ENCODE measurements at places on chromosomes 4 and X. TPM values are rescaled to one million over a fixed set of nuclear protein-coding genes. Genes with fewer than 3 reads are reported as not detected.
A peak's percentile ranks its signal among the peaks of the same experiment; 100 is the strongest.

Gene GPC4
- total RNA-seq, result 9.0 TPM

Gene DMRTC1B
- total RNA-seq, result 18.0 TPM

Gene FSTL5
- 10.8 TPM for total RNA-seq

Gene CXCL1
- total RNA-seq, result not detected

Gene REELD1
- not detected for total RNA-seq

Gene CDK16
- 125 TPM for total RNA-seq

Gene CASP6
- total RNA-seq, result 9.6 TPM

Gene CDKL5
- 113 TPM for total RNA-seq

DNA sequence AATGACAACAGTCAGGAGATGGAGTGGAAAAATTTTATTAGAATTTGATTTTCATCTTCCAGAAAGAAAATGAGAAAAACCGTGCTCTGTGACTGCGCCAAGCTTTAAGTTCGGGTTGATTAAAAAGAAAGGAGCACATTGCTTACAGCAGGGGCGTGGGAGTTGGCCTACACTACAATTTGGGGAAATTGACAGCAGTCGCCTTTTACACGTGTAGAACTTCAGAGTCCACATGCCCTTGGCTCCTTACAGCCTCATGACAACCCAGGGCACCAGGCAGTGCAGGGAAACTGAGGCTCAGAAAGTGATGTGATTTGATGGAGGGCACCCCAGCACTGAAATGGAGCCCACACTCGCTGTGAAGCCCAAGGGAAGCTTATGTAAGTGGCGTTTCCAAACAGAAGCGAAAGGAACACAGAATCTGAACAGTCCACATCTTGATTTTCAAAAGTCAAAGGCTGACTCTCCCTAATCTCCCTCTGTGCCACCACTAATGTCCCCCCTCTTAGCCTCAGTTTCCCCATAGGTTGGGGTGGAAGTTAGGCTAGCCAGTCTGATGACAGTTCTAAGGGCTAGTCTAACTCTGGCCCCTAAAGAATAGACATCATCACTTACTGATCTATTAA, 5.5 kb downstream of the PPP2R2C start:
- no peak for DNase-seq

DNA sequence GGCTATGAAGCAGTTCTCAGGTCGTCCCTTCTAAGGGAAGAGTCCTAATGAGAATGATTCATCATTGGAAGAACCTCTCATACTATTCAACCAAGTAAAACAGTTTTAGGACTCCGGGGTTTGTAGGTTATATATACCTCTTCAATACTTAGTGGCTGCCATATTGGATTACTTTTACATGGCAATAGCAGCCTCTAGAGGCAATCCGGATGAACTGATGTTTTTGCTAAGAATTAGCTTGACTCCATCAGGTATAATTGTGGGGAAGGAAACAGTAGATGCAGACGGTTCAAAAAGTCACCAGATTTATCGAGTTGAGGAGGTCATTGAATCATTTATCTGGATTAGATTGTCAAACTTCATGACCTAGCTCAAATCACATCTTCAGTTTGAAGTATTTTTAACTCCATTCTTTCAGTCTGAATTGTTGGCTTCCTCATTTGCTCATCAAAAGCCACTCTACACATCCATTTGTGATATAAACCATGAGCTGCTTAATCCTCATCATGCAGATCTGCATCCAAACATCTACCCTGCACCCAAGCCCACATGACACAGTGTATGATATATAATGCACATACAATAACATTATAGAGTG, 28.4 kb downstream of the GUCY1B1 start:
- no peak for DNase-seq

- DNase-seq, result no peak
Observed at GRCh38 chrX:7164174-7164573, 16.2 kb upstream of the PUDP start.

DNA sequence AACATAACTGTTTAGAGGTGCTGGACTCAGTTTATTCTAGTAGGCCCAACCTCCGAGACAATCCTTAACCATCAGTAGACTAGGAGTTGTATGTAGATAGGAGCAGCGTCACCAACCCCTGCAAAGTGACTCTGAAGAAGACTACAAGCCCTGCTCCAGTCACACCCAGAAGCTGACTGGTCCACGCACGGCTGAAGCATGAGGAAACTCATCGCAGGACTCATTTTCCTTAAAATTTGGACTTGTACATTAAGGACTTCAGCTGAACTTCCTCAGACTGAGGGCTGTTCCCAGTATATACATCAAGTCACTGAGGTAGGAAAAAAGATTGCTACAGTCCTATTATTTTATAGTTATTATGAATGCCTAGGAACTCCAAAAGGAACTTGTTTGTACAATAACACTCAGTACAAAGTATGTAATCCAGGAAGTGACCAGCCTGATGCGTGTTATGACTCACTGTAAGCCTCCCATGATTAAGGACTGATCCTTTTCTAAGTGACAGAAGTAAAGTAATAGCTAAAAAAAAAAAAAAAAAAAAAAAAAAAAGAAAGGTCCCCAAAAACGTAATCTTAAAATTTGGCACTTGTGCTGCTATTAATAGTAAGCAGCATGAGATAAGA, 41.6 kb upstream of the UGT2B7 start:
- no peak for DNase-seq

GRCh38 chr4:145199051-145199716, 18.8 kb upstream of the OTUD4 start:
- no peak for DNase-seq

DNA sequence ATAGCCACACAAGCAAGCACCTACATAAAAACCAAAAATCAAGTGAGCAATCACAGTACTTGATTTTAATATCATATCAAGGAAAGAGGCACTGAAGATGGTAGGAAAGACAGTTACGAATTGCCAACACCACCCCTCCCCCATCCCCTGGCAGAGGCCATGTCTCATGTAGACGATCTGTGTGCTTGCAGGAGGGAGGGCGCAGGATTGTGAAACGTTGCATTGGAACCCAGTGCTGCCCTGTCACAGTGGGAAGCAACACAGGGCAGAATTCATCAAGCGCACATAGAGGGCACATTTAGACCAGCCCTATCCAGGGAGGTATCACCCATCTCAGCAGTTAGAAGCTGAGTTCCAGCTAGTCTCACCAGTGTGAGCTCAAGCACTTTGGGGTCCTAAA, 359.8 kb downstream of the DMD start:
- no peak for DNase-seq

GRCh38 chr4:78721747-78722146, 54.4 kb upstream of the BMP2K start:
- DNase-seq, result no peak

DNA sequence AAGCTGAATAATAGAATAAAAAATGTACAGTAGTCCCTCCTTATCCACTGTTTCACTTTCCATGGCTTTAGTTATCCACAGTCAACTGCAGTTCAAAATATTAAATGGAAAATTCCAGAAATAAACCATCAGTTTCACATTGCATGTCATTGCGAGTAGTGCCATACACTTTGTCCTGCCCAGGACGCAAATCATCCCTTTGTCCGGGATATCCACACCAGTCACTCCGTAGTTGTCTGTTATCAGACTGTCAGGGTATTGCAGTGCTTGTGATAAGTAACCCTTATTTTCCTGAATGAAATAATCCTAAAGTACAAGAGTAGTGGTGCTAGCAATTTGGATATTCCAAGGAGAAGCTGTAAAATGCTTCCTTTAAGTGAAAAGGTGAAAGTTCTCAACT, 271.3 kb downstream of the DKK2 start:
- DNase-seq, result no peak

DNA sequence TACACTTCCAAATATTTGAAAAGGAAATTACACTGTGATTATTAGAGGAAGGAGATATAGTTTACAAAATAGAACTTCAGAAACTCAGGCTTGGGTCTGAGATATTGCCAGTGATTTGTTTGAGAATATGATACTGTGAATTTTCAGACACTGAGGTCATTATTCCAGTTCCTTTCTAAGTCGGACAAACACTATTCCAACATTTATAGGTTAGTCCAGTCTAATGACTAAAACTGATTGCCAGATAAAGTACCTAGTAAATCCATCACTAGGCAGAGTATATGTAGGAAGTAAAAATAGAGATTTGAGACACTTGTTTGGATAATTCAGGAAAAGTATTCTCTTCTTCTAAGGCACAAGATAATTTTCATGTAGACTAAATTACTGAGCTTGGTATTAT, 13.2 kb downstream of the MTTP start:
- DNase-seq, result no peak

- no peak for DNase-seq
Observed at GRCh38 chr4:56215141-56215783, 172.0 kb downstream of the AASDH start.

GRCh38 chrX:21847342-21847741, 7.9 kb downstream of the MBTPS2 start:
- no peak for DNase-seq

- DNase-seq, result peak; percentile 49
Observed at GRCh38 chrX:110317061-110317819, 645 bp downstream of the AMMECR1 start.

DNA sequence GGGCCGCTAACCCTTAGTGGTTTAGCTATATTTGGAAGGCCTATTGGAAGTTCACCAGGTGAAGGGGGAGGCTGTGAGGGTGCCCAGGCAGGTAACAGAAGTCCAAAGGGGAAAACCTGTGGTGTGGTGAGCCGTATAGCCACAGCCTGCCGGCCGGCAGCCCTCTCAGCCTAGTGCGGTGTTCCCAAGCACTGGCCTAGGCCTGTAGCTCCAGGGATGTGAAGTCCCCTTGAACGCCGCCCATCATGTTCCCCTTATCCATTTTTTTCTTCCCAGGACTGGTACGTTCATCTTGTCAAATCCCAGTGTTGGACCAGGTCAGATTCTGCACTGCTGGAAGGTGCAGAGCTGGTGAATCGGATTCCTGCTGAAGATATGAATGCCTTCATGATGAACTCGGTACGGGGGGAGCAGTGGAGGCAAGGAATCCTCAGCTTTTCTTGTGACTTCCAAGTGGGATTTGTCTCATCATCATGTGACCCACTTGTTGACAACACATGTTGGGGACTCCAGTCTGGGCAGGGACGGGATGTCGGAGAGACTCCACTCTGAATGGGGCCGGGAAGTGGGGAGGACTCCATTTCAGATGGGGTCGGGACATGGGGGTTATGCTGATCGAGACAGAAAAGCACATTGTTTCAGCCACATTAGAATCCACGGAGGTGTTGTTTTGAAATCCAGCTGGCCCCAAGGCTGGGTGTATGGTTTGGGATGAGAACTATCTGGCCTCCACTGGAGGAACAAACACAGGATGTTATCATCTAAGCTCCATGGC, 39.2 kb upstream of the MSANTD1 start:
- no peak for DNase-seq

DNA sequence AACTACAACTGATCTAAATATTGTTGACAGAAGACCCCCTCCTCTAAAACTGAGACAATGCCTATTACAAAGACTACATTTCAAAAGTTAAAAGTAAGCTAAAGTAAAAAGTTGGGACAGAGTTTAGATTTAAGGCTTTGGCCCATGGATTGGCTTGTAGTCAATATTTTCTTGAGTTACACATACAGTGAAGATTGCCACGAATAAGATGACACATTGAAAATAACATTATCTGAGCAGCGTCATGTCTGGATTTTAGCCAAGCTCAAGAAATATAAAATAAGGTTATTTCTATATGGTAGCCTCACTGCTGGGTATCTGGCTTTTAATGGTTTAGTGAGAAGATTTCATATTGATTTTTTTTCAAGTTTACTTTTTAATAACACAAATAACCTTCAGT, 266.2 kb upstream of the LDB2 start:
- no peak for DNase-seq

GRCh38 chrX:16462912-16463311, 187.0 kb upstream of the S100G start:
- DNase-seq, result no peak

DNA sequence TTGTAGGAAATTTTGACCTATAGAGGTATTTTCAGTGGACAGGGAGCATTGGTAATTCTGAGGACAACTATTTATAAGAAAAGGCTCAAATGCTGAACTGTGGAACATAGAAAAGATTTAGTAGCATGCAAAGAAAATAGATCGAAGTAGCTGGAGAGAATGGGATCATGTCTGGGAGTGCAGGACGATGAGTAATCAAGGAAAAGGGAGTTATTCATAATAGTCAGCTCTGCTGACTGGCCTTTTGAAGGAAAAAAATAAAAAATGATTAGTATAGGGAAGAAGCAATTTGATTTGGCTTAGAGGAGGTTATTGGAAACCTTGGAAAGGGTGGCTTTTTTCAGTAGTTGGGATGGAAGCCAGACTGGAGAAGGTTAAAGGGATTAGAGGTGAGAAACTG, 22.9 kb upstream of the ANK2 start:
- no peak for DNase-seq

- DNase-seq, result no peak
Observed at GRCh38 chr4:85829276-85830051, 354.5 kb downstream of the ARHGAP24 start.

DNA sequence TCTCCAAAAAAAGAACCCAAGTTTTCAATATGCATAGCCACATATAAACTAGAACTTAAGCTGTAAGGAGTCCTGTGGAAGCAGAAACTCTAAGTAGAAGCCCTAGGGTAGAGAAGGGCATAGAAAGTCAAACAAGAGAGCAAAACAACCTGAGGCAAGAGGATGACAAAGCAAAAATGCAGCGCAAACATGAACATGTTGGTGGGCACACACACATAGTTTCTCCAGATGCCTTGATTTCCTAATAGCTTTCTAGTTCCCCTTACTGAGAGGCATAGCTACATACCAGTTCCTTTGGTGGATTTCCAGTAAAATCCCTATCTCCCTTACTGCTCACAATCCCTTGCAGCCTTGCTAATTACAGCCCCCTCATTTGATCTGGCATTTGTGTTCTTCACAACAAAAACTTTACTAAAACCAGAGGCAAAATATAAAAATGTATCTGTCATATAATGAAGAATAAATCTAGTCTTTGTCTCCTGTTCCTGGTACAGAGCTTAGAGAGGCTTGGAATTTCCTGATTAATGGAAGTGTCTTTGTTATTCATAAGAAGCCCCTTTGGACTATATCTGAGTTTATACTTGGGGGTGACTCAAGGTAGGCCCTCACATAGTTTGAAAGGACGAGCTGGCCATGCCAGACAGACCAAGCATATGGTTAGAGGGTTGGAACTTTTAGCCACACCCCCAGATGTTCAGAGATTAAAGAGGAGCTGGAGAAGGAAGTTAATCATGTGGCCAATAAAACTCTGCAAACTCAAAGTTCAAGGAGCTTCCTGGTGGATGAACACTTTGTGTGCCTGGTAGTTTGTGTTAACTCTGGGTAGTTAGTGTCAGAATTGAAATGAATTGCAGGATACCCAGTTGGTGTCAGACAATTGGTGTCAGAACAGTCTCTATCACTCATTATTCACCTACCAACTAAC, 52.7 kb upstream of the ZCCHC13 start:
- no peak for DNase-seq

DNA sequence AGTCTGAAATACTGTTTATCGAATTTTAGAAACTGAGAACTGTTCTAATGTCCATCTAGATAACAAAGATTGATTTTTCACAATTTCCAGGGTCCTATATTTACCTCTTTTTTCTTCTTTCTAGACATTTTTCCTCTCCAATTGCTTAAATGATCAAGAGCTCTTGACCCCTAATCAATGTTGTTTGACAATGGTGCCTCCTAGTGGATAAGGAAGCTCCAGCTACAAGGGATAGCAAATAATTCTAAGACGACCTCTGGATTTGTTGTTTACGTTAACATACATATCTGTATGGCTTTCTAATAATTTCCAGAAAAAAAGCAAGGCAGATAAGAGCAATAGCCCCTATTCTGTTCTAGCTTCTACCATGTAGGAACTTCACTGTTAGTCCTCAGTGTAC, 35.8 kb downstream of the GPR82 start:
- DNase-seq, result no peak

- no peak for DNase-seq
Observed at GRCh38 chr4:106266201-106266600, 49.8 kb downstream of the TBCK start.

GRCh38 chr4:175998782-175999181, 66.9 kb upstream of the WDR17 start:
- no peak for DNase-seq

Measured in dorsolateral prefrontal cortex (tissue), 122 donors.